ENCODE measurements at places on chromosomes 12 and 14.

GRCh38 chr14:73739899-73740617 lies 25.9 kb upstream of the PNMA1 start:
- no peak for DNase-seq

- no peak for DNase-seq
Measured at GRCh38 chr14:100844082-100844408, 18.1 kb downstream of the MEG3 start.

GRCh38 chr14:22887260-22887989 lies 4.4 kb downstream of the REM2 start:
- peak; percentile 88 for DNase-seq

- DNase-seq, result no peak
Measured at GRCh38 chr12:114913871-114914801, 230.2 kb upstream of the TBX3 start.

GRCh38 chr14:24816011-24816928 lies 182.3 kb upstream of the GZMB start:
- DNase-seq, result no peak
